ENCODE measurements at places on chromosomes 1 and 21. TPM values are rescaled to one million over a fixed set of nuclear protein-coding genes. Genes with fewer than 3 reads are reported as not detected.

DNA sequence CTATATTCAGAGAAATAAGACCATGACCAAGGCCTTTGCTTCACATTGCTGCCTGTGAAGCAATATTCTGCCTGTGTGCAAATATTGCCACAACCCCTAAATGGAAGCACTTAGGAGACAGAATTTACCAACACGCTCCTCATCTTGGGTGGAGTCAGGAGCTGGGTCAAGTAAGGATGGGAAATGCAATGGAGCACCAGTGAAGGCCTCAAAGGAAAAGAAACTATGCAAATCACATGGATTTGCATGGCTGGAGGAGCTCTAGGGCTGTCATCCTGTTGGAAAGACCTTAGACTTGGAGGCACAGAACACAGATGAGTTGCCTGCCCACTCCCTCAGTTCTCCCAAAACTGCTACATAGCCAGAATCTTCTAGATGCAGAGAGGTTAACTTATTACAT is 435.5 kb downstream of the SIPA1L2 start:
- H3K27ac ChIP-seq: no peak overlapping the region
- H3K4me3 ChIP-seq: no peak overlapping the region
- no peak for DNase-seq
- no peaks in the 10 kb centered on the region for H3K36me3 ChIP-seq
- no peaks in the 10 kb centered on the region for H3K27me3 ChIP-seq
- no peaks in the 10 kb centered on the region for H3K4me1 ChIP-seq

DNA sequence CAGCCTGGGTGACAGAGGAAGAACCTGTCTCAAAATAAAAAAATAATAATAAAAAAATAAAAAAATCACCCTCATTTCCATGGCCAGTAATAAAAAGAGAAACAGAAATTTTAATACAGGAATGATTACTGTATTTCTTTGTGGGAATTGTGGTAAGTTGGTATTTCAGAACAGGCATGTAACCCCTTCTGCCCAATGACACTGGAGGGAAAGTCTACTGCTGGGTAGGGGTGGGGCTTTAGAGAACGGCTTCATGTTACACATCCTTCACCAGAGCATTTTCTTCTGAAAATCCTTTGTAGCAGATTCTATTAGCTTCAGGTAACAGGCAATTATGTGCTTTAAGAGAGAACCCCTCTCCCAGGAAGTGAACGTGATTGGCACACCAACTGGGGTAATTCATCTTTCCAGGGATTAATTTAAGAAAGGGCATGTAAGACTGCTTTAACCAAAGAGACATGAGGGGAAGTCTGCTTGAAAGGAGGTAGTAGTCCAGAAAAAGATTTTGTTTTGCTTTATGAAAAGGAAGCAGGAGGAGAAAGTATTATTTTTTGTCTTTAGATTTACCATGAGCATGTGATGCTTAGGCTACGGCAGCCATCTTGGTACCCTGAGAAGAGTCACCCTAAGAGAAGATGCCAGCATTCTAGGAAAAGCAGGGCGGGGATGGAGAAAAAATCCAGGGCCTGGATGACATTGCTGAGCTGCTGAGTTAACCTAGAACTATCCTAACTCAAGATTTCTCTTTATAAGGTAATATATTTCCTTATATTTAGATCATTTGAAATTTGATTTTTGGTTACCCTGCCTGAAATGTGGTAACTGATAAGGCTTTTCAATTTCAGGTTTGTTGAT is 57.7 kb upstream of the DPT start:
- DNase-seq: no peak
- H3K4me3 ChIP-seq: no peak overlapping the region
- H3K27me3 ChIP-seq: no peaks in the 10 kb centered on the region
- no peaks in the 10 kb centered on the region for H3K36me3 ChIP-seq
- H3K27ac ChIP-seq: no peak overlapping the region

GRCh38 chr1:30853350-30853749 is 55.2 kb downstream of the SDC3 start:
- no peak for DNase-seq
- H3K4me1 ChIP-seq: peaks cover 3% of the 10 kb centered on the region
- H3K27ac ChIP-seq: no peak overlapping the region
- H3K27me3 ChIP-seq: no peaks in the 10 kb centered on the region

Gene COL11A1
- 0.25 TPM for total RNA-seq

DNA sequence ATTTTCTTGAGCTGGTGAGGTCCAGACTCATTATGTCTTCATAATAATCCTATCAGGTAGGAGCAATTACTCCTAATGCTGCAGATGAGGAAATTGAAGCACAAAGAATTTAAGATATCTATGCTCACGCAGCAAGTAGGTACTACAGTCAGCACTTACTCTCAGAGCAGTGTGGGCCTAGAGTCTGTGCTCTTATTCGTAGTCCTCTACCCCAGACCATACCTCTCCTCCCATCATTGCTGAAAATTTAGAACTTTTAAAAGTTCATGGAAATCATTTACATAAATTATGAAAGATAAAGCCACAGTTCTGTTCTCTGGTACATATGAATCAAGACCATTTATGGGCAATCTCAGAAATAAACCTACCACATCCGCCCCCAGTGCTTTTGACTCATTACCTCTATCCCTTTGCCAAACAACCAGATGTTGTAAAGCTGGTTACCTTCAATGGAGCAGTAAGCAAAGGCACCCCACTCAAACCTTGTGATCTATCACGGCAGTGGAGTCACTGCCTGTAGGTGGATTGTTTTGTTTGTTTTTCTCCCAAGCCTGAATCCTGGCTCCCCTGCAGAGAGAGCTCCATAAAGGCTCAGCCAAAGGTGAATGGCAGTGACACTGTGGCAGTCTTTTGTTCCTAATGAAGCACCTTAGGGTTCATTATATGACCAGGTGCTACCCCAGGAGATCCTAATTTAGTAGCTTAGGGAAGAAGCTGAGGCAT is 20.9 kb upstream of the MAN1A2 start:
- no peaks in the 10 kb centered on the region for H3K4me1 ChIP-seq
- H3K27ac ChIP-seq: no peak overlapping the region
- no peaks in the 10 kb centered on the region for H3K36me3 ChIP-seq
- no peak for DNase-seq
- H3K27me3 ChIP-seq: no peaks in the 10 kb centered on the region

DNA sequence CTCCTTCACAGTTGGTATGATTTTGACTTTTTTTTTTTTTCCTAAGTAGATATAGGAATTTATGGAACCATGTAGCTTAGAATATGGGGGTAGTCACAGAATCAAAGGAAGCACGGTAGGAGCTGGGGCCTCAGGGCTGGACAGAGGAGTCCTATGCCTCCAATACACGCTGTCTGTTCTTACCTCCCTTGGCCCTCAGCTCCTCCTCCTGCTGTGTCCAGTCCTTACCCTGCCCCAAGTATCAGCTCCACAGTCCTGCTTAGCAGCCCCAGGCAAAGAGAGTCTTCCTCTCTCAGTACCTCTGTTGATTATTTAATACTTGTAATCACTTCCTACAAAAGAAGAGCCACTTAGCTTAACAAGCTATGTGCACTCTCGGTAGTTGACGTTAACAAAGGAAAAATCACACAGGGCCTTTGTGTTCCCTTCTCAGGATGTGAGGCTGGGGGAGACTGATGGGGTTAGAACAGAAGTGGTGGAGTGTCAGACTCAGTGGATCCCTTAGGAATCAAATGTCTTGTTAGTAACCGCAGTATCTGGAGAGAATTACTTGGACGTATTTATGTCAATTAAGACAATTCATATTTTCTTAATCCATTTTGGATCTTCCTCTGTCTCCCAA is 292.3 kb downstream of the HHAT start:
- H3K4me1 ChIP-seq: no peaks in the 10 kb centered on the region
- no peaks in the 10 kb centered on the region for H3K36me3 ChIP-seq
- no peaks in the 10 kb centered on the region for H3K27me3 ChIP-seq
- H3K27ac ChIP-seq: no peak overlapping the region
- H3K4me3 ChIP-seq: no peak overlapping the region

- no peak overlapping the region for H3K4me3 ChIP-seq
- H3K27me3 ChIP-seq: no peaks in the 10 kb centered on the region
- H3K27ac ChIP-seq: no peak overlapping the region
Measured at GRCh38 chr1:71200503-71200902, 119.7 kb upstream of the ZRANB2 start.

DNA sequence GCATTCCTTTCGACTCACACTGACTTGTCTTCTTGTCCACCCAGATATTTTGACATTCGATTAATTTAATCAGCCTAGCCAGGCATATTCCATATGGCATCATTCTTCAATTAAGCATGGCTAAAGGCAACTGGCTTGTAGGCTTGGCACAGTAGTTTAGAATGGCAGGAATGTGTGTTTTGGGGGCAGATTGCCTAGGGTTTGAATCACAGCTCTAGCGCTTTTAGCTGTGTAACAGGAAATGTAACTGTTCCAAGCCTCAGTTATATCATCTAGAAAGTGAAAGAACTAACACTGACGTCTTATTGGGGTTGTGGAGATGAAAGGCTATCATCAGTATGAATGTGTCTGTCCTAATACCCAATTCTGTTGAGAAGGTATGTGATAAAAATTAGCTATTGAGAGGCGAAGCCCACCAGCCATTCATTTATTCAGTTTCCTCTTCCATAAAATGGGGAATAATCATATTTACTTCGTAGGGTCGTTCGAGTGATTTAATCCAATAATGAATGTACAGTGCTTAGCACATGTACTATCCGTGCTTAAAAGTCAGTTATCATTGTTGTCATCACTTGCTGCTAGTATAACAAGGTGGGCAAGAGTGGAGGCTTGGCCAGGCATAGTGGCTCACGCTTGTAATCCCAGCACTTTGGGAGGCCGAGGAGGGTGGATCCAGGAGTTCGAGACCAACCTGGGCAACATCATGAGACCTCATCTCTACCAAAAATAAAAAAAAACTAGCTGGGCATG is 41.6 kb upstream of the GRHL3 start:
- no peaks in the 10 kb centered on the region for H3K27me3 ChIP-seq
- DNase-seq: no peak
- H3K27ac ChIP-seq: no peak overlapping the region
- no peaks in the 10 kb centered on the region for H3K36me3 ChIP-seq
- peaks cover 3% of the 10 kb centered on the region for H3K4me1 ChIP-seq
- no peak overlapping the region for H3K4me3 ChIP-seq

Gene MSH4
- total RNA-seq: 0.09 TPM

- no peaks in the 10 kb centered on the region for H3K27me3 ChIP-seq
- H3K36me3 ChIP-seq: no peaks in the 10 kb centered on the region
- no peak overlapping the region for H3K4me3 ChIP-seq
- H3K27ac ChIP-seq: no peak overlapping the region
Measured at GRCh38 chr1:18324246-18324645, 156.5 kb upstream of the KLHDC7A start.

DNA sequence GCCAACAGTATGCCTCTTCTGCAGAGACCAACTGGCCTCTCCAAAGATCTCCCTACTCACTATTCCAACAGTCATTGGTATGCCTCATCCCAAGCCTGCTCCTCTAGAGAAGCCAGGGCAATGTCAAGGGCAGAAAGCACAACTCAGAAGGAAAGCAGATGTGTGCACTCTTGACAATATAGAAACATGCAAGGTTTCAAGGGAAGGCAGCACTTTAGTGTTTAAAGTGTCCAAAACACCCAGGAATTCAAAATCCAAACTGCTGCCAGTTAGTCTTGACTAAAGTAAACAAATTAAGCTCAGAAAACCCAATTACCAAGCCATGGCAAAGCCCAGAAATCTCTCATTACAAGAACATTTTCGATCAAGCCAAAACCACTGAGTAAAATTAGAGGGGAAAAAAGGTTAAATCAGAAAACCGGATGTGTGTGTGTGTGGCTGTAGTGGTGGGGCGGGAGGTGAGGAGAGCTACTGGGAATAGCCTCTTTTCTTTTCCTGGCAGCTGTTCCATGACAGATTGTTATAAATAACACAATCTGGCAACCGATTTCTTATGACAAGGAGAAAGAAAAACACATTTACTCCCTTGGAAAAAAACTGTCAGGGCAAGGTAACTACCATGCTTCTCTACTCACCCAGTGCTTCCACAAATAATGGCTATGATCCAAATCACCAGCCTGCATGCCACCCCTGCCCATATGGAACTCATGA is 39.2 kb downstream of the EIF2B3 start:
- H3K4me1 ChIP-seq: peaks cover 19% of the 10 kb centered on the region
- no peaks in the 10 kb centered on the region for H3K27me3 ChIP-seq
- no peak overlapping the region for H3K4me3 ChIP-seq

Gene IL12RB2
- total RNA-seq: 2.1 TPM

DNA sequence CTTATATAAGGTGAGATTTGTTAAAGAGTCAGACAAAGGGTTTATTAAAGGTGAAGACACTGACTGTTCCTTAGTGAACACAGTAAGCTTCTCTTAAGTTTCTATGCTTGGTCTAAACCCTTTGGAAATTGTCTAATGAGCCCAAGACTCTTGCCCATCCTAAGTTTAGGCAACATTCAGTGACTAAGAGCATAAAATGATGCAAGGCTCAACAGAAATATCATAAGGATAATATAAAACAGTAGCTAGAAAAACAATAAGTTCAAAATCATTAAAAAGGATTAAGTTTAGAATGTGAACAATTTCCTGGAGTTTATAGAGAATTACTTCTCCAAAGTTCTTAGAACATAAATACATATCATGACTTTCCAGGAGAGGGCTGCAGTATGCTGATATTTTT is 108.9 kb upstream of the PDC start:
- H3K27me3 ChIP-seq: no peaks in the 10 kb centered on the region
- H3K36me3 ChIP-seq: no peaks in the 10 kb centered on the region
- DNase-seq: no peak
- H3K27ac ChIP-seq: no peak overlapping the region
- H3K4me1 ChIP-seq: no peaks in the 10 kb centered on the region

GRCh38 chr1:74502432-74502831 is 10.0 kb downstream of the LRRC53 start:
- no peaks in the 10 kb centered on the region for H3K27me3 ChIP-seq
- no peaks in the 10 kb centered on the region for H3K4me1 ChIP-seq
- no peak for DNase-seq
- no peaks in the 10 kb centered on the region for H3K36me3 ChIP-seq
- H3K27ac ChIP-seq: no peak overlapping the region

DNA sequence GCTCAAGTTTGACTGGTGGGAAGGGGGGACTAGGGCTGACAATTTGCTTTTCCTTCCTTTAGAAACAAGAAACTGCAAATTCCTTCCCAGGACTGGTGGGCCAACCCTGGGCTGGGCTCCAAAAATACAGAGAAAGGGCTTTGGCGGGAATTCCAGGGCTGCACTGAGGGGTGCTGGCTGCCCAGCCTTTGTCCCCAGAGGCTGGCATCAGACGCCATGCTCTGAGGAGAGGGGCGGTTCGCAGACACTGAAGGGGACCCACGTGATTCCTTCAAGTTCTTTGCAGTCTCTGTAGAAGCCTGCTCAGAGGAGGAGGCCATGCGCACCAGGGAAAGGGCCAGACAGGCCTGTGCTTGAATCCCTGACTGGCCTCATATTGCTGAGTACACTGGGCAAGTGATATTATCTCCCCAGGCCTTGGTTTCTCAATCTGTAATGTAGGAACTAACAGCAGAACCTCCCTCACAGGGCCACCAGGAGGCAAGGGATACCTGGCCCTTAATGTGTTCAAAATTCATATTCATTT is 119.5 kb downstream of the EPHB2 start:
- H3K4me1 ChIP-seq: peaks cover 19% of the 10 kb centered on the region
- H3K27ac ChIP-seq: no peak overlapping the region
- H3K27me3 ChIP-seq: no peaks in the 10 kb centered on the region
- no peak for DNase-seq

Data from pancreas (tissue), 10 donors.